T follicular helper cell (primary cell): ENCODE measurements at places on chromosomes 1 and 21.

DNA sequence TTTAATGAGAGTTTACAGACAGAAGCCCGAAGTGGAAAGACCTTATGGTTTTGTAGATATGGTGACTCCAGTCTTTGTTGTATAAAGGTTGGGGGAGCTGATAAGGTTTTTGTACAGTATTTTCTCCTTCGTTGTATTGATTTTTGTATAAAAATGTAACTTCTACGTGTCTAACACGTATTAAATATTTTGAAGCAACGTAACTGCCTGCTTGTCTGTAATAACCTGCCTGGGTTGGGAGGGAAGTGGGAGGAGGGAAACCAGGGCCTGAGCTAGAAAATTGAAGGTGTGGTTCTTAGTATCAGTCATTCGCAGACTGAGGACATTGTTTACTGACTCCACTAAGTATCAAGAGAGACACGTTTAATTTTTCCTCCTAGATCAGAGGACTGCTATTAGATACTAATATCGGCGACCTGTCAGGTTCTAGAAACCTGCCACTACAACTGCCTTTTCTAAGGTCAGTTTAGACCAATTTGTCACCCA lies 2.2 kb downstream of the IER5 start:
- DNase-seq, result peak; percentile 18

GRCh38 chr1:107952989-107953388 lies 12.0 kb downstream of the VAV3 start:
- no peak for DNase-seq

- DNase-seq, result no peak
These were observed 316.0 kb downstream of the LMO4 start for GRCh38 chr1:87644579-87645190.

DNA sequence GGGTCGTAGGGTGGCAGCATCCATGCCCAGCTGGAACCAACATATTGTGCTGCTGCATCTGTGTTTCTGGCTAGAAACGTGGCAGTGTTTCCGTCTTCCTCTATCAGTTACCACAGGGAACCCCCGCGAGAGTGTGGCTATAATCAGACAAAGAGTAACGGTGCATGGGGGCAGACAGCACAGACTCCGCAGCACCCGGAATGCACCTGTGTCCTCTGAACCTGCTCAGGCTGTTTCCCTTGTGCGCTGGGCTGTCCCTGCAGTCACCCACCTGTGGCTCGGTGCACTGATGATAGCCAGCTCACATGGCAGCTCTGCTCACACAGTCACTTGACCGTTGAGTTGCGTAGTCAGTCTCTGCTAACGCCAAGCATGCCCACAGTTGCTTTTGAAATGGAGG lies 11.4 kb upstream of the PCBP3 start:
- DNase-seq, result no peak
